ENCODE measurements at places on chromosomes 6 and 20.

GRCh38 chr6:106026748-106027715 lies 59.1 kb upstream of the PRDM1 start:
- DNase-seq: no peak

- no peak for DNase-seq
Observed at GRCh38 chr6:12092762-12093161, 80.7 kb downstream of the HIVEP1 start.

DNA sequence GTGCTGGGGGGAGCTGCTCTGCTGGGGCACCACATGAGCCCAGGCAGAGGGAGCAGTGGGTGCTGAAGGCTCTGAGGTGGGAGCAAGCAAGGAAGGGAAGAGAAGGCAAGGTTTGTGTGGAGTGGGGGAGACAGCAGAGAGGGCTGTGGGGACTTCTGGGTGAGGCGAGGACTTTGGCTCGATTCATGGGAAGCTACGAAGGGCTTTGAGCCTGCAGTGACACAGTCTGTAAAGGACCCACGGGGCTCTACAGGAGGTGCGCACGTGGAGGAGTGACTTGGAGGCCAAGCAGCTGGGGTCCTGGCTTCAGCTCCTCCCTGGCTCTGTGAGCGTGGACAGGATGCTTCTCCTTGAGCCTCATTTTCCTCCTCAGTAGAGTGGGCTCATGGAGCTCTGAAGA lies 29.1 kb upstream of the CSNK2A1 start:
- DNase-seq: no peak

DNA sequence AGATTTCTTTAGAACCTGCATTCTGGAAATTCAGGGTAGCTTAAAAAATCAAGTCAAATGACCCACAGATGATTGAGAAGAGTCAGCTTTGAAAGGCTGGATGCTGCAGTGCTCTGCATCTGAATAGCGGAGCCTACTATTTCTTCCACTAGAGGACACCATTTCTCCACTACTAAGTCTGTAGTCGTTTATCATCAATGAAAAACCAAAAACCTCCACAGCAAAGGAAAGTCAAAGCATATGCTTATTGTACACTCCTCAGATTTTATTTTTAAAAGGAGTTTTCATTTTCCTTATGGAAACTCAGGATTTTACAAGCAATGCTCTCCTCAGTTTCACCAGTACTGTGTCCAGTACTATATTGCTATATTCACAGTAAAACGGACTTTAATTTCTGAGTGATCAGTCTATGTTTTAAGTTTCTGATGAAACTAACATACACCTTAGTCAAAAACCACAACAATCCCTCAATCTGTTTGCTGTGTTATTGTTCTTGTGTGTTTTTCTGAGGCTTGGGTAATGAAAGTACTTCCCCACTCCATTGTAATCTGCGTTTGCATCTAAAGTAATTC lies 50.5 kb upstream of the ENPP5 start:
- no peak for DNase-seq
